Ureter (tissue), 1 donor: ENCODE measurements at places on chromosomes 3 and 15.

DNA sequence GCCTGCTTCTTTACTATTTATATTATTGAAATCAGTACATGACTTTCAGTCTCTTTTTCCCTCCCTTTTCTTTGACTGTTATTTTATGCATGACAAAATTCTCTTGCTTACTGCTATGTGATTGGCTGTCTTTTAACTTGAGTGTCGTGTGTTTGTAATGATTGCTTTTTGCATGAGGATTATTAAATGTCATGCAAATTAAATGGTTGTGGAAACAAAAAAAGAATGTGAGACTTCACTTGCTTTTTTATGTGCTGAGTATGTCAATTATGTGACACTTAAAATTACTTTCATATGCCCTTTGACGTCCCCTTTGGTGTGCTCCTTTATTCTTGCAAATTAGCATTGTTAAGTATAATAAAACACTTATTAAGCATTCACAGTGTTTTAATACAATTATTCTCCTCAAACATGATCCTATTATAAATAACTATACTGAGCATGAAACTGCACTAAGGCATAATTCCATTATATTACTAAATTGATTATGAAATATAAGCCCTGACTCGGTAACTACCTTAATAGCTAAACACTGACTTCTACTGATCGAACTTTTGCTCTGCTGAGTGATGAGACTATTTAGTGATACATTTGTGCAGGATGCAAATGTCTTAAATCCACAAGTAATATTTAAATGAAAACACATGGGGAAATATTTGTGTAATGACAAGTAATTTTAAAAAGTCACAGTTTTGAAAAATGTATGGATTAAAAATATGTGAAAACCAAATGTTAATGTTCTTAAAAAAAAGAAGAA, 401.7 kb downstream of the NLGN1 start:
- no peak for DNase-seq

DNA sequence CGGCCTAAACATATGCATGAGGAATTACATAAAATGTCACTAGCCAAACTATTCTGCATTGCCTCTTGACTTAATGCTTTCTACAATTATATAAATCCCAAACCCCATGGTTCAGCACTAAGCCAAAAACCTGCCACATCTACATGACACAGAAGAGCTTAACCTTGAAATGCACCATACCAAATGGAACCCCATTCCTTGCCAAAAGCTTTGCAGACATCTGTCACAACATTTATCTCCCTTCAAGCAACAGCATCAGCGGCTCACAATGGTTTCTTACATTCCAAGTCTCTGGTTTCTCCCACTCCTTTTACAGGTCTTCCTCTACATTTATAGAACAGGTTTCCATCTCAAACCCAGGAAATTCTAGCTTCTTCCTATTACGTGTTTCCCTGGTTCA, 58.4 kb upstream of the GYG1 start:
- DNase-seq: no peak

- no peak for DNase-seq
Measured at GRCh38 chr3:148175214-148175613, 522.5 kb upstream of the AGTR1 start.

GRCh38 chr3:155912579-155913190, 42.2 kb downstream of the GMPS start:
- DNase-seq: no peak

GRCh38 chr3:16338999-16339398, 74.0 kb downstream of the OXNAD1 start:
- no peak for DNase-seq

- DNase-seq: no peak
Measured at GRCh38 chr3:171222995-171223394, 196.5 kb upstream of the SLC2A2 start.

GRCh38 chr3:152519376-152519775, 250.6 kb downstream of the MBNL1 start:
- no peak for DNase-seq

DNA sequence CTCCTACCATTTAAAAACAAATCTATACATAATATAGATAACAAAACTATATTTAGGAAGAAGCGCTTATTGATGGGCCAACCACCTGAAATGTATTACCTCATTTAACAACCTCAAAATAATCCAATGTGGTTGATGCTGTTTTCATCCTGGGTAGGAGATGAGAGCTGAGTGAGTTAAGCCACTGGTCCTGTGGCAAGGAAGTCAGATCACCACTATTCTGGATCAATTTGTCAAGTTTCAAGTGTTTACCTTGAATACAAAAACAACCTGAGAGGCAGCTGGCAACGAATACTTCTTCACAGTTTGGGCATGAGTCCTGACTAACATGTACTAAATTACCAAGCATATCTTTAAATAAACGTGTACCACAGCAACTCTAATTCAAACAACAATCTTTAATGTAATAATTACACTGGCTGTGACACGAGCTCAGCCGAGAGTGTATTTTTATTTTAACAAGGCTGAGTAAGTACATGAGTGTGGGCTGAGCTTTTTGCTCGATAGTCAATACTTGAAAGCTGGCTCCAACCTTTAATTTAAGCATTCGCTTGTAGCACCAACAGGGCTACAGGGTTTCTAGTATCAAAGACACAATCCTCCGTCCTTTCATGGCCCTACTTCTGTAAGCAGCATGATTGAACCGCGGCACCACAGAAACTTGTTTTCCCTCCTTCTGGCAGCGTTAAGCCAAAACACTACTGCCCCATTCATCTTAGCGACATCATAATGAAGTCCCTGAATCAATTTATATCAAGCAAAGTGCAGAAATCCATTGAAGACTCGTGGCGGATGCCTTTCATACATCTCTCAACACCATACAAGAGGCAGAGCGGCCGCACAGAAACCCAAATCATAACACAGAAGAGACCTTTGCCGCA, 93.8 kb upstream of the ICE2 start:
- no peak for DNase-seq
